Naive thymus-derived CD4-positive, alpha-beta T cell (primary cell): ENCODE measurements at places on chromosomes 11 and 22. TPM values are rescaled to one million over a fixed set of nuclear protein-coding genes. Genes with fewer than 3 reads are reported as not detected.

DNA sequence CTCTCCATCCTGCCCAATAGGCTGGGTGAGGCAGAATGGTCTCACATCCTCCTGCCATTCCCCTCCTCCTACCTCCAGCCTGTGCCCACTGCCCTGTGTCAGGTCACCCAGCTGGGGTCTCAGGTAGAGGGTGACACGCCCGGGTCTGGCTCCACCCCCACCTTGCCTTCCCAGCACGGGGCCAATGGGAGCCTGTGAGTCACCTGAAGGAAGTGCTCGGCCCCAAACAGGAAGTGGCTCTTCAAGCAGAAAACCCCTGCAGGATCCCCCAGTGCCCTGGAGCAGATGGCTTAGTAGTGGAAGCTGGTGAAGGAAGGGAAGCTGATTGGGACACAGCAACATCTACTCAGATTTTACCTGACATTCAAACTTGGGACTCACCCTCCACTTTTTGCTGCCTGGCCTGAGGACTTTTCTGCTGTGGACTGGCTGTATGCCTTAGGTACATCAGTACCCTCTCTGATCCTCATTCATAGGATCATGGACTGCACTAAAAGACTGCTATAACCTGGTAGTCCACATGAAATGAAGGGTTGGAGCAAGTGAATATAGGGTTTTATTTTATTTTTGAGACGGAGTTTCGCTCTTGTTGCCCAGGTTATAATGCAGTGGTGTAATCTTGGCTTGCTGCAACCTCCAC is 33.4 kb downstream of the GDPD5 start:
- no peak for DNase-seq

CNGA4 gene
- total RNA-seq: 0.32 TPM

DNA sequence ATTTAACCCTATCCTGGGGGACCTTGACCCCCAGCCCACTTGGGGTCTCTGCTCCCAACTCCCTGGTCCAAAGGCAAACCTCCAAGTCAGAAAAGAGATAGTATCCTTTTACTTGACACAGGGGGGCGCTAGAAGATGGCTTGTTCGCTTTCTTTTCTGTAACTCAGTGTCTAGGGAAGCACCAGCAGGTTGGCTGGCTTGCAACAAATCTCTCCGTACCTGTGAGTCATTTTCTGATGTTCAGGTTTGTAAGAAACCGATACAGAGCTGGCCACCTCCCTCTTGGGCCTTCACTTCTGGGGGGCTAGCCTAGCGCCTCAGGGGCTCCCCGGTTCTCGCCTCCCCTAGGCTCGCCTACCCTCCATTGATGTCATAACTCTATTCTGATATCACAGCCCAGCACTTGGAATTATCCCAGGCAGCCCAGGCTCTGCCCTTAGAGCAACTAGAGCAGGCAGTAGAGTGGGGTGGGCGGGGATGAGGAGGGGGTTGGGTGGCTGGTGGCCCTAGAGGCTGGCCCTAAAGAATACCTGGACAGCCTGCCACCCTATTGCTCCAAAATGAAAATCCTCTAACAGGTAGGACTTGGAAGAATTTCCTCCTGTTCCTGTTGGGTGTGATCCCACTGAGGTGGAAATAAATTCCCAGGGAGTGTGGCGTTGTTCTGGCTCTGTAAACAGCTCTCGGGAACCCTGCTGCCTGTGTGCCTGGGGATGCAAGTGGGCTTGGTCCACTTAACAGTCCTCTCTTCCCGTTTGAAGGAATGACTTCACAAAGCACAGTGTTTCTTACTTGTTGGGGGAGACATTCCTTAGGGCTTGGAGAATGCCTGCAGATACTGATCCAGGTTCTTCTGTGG is 69.4 kb downstream of the OSBP2 start:
- DNase-seq: peak; percentile 65

DNA sequence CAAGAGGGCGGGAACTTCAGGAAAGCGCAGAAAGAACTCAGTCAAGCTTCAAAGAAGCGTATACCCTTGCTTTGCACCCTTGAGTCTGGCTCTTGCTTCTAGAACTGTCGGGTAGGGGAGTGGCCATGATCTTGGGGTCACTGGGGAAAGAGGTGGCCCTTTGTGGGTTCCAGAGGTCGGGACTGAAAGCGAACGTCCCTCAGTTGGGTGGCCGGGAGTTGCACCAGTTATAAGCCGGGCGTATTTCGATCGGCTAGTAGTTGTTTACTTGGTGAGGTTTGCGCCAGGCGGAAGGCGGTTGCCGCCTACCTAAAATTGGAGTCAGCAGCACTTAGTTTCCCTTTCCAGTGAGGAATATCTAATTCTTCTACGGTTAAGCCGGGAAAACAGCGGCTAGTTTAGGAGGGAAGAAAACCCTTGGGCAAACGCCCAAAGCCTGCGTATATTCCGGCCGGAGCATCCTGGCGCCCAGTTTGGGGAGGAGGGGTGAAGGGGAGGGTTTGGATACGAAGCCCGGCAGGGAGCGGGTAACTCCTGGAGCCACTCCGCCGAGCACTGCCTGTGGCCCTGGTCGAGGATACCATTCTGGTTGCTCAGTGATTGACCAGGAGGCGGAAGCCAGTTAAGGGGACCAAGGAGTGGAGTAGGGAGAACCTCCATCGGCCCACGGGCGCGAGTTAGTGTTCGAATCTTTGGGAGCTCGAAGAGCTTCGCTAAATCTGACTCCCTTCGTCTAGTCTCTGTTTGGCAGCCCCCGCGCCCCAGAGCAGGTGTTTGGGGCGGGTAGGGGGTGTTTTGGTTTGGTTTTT is 807 bp upstream of the WT1 start:
- no peak for DNase-seq

P2RX3 gene
- not detected for total RNA-seq

TMEM218 gene
- 13.9 TPM for total RNA-seq

DNA sequence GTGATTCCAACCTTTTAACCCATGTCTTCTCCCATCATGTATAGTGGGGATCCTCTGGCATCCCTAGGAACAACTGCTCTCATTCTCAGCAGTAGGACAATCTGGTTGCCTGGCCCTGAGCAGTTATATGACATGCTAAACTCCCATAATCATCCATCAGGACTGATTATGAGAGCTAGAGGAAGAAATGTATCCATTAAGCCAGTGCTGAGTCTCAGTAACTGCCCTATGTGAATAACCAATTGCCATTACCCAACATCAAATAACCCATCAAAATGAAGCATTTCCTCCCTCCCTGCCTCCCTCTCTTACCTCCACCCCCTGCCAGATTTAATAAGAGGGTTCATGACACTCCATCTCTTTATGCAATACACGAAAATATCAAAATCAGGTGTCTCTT is 277.6 kb downstream of the NXPE2 start:
- DNase-seq: no peak

GRCh38 chr11:17224727-17225126 is 16.9 kb upstream of the PIK3C2A start:
- no peak for DNase-seq

DNA sequence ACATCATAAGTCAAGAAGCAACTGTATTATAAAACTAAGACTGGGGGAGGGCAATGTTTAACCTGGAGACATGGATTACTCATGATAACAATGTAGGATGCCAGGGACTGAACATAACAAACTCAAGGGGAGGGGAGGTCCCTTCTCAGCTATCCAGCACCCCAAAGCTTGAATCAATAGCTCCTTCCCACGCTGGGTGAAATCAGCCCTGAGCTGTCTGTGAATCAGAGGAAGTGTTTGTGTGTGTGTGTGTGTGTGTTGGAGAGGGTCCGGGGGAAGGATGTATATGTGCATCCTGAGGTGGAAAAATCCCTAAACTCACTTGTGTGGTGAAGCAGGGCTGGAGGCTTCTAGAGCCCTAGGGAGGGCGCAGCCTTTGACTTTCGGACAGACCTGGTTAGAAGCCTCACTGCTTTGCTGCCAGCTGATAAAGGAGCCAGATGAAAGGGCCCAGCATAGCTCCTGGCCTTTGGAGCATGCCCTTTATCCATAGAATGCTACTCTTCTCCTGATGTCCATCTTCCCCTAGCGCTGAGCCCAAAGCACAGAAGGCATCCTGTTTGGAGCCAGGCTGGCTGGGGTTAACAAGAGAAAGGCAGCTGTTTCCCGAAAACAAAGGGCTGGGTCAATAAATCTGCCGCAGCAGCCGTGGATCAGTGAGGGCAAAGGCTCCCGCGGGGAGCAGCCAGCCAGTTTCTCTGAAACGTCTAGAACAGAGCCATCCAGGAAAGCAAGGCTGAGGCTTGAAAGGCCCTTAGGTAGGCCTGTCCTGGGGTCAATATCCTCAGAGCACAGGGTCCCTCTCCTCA is 35.8 kb downstream of the TNKS1BP1 start:
- no peak for DNase-seq

DNA sequence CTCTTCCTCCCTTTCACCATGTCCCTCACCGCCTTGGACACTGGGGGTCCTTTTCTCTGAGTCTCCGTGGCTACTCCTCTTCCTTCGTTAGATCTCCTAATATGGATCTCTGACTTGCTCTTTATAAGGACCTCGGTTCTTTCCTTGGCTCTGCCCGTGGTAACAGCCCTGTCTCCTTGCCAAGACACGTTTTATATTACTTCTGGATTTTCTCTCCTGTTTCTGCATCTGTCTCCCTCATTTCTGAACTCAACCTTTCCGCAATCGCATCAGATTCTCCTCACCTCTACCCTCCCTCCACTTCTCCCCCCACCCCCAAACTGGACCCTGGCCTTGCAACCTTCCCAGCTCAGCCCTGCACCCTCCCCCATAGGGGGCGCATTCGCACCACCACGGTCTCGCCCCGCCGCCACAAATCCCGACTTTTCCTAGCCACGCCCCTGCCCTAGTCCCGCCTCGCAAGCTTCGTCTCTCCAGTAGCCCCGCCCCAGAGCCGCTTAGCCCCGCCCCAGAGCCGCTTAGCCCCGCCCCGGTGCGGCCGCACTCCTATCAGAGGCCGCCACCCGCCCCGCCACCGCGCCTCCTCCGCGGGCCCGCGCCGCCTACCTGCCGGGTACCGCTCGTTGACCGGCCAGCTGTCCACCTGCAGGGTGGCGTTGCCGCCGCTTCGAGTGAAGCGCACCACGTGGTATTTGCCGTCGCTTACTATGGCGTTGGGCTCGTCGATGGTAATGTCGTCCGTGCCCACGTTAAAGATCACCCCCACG is 39.0 kb downstream of the SLC22A12 start:
- DNase-seq: no peak

DNA sequence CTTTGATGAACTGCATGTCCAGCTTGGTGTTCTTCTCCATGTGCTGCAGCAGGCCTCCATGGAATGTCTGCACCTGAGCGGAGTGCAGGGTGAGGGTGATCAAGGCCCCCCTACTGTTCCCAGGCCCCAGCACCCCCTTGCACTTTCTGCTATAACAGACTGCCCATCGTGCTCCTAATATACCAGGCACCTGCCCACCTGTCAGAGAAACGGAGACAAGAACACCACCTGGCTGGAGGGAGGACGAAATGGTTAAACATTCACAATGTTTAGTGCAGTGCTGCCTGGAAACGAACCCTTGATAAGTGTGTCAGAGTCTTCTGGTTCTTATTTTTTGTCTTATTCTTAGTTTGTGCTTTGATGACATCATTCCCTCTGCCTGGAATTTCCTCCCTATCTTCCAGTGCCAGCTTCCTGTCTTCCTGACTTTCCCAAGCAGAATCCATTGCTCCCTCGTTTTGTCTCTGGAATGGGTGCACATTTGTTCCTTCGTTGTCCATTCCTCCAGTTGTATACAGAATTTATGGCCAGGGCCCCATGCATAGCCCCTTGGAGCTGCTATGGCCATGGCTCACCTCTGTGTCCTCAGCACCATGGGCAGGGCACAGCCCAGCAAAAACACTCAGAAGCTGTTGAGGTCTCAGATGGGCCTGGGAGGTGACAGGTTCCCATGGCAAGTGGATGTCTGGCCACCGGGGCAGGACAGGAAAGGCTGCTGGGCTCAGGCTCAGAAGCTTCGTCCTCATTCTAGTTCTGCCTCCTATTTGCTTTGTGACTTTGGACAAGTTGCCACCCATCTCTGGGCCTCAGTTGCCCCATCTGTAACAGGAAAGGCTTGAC is 11.9 kb downstream of the BAIAP2L2 start:
- no peak for DNase-seq

GRCh38 chr11:43697679-43698078 is 17.1 kb downstream of the HSD17B12 start:
- DNase-seq: no peak

- no peak for DNase-seq
These were observed 23.9 kb upstream of the LYVE1 start for GRCh38 chr11:10592331-10592730.

DNA sequence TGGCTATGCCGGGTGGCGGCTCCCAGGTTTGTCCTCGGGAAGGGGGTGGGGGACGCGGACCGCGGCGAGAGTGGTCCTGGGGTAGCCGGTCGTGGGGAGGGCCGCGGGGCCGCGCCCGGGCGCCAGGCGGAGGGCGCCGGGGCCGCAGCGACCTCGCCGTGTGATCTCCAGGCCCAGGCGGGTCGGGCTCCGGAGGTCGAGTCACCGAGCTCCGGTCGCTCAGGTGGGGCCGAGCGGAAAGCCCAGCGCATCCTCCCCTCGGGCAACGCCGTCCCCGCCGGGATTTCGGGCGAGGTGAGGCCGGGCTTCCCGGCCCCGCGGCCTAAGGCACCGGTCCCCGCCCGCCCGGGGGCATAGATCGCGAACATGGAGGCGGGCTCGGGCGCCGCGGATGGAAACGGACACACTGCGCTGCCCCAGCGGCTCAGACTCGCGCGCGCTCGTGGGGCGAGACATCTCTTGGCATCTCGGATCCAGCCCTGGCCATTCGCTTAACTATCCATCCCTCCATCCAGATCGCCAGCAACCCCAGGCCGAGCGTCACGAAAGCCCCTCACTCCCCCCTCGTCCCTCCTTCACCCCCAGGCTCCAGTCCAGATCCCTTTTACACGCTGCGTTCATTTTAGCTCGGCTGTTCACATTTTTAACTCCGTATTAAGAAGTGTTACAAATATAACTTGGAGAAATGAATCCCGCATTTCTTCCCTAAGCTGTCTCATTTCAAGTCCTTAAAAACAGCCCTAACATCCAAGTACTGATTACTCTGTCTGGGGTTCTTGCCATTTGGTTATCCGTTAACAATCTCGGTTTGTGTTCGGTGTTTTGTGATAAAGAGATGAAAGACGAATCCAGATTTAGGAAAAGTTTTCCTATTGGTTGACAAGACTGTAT is 460 bp downstream of the ZC3H12C start:
- no peak for DNase-seq

INS gene
- not detected for total RNA-seq
